ENCODE measurements at places on chromosomes 3 and 15. TPM values are rescaled to one million over a fixed set of nuclear protein-coding genes. Genes with fewer than 3 reads are reported as not detected.

DNA sequence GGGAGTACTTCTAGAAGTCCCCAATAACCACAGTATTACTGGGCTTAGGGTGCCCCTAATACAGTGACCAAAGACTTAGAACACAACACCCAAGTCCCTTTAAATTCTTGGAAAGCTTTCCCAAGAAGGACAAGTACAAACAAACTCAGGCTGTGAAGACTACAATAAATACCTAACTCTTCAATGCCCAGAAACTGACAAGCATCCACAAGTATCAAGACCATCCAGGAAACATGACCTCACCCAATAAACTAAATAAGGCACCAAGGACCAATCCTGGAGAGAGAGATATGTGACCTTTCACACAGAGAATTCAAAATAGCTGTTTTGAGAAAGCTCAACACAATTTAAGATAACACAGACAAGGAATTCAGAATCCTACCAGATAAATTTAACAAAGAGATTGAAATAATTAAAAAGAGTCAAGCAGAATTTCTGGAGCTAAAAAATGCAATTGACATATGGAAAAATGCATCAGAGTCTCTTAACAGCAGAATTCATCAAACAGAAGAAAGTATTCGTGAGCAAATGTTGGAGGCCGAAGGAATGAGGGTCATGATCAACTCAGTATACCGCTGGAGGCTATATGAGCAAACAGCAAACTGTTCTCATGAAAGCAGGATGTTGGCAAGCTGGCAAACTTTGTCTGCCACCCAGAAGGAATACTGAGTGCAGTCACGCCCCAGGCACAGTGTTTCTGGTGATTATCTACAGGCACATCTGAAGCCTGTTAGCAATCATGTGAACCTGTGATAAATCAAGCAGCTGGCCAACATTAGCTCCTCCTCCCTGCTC, 87.0 kb upstream of the NECTIN3 start:
- no peaks in the 10 kb centered on the region for H3K4me1 ChIP-seq
- H3K4me3 ChIP-seq = no peak overlapping the region
- no peaks in the 10 kb centered on the region for H3K27me3 ChIP-seq
- no peak for DNase-seq

GRCh38 chr3:126758026-126758425, 54.0 kb downstream of the CHCHD6 start:
- H3K4me1 ChIP-seq = peaks cover 16% of the 10 kb centered on the region
- no peak overlapping the region for H3K4me3 ChIP-seq
- H3K36me3 ChIP-seq = no peaks in the 10 kb centered on the region
- no peak overlapping the region for H3K27ac ChIP-seq
- no peaks in the 10 kb centered on the region for H3K27me3 ChIP-seq

GRCh38 chr3:197336348-197336747, 37.9 kb upstream of the DLG1 start:
- no peak overlapping the region for H3K27ac ChIP-seq
- H3K4me1 ChIP-seq = peaks cover 43% of the 10 kb centered on the region
- no peaks in the 10 kb centered on the region for H3K27me3 ChIP-seq
- no peaks in the 10 kb centered on the region for H3K36me3 ChIP-seq

DNA sequence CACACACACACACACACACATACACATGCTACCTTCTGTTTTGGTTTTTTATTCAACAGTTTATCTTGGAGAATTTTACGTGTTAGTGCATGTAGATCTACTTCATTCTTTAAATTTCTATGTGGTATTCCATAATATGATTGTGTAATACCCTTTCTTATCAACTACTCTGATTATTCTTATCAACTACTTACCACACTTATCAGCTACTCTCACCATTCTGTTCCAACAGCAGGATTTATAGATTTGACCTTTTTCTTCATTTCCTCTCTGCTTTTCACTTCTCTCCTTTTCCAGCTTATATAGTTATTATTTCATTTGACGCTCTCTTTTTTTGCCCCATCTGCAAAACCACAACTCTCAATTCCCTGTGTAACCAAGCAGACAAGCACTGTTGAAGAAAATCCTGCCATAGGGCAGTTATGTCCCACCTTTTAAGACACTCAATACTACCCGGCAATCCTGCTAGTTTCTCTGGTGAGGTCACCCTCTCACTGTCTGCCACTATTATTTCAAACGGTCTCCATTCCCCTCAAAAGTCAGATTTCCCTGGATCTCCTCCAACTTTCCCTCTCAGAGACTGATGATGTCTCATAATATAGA, 56.9 kb upstream of the SATB1 start:
- no peak overlapping the region for H3K4me3 ChIP-seq
- no peaks in the 10 kb centered on the region for H3K36me3 ChIP-seq
- no peak overlapping the region for H3K27ac ChIP-seq
- no peak for DNase-seq
- no peaks in the 10 kb centered on the region for H3K27me3 ChIP-seq

DNA sequence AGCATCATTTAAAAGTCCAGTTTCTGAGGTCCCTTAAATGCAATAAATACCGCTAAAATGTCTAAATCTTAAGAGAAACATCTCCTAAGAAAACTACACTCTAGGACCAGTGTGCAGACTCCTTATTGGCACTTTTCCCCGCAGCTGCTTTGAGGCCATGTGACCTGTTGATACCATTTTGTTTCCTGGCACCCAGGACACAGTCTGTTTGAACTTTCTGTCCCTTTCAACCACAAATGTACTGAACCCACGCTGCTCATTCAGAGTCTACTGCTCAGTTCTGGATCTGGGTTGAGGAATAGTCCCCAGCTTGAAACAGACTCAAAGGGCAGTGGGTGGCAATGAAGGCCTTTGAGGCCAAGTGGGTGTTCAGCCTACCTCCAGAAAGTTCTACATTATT, 17.1 kb downstream of the LDHAL6B start:
- H3K4me1 ChIP-seq = peaks cover 36% of the 10 kb centered on the region
- no peaks in the 10 kb centered on the region for H3K27me3 ChIP-seq
- H3K27ac ChIP-seq = no peak overlapping the region
- no peak overlapping the region for H3K4me3 ChIP-seq

NDUFB5 gene
- 181 TPM for total RNA-seq

ABCF3 gene
- total RNA-seq = 28.7 TPM

MESP1 gene
- total RNA-seq = not detected

- no peak overlapping the region for H3K27ac ChIP-seq
- H3K27me3 ChIP-seq = no peaks in the 10 kb centered on the region
- DNase-seq = no peak
- H3K4me1 ChIP-seq = no peaks in the 10 kb centered on the region
- no peak overlapping the region for H3K4me3 ChIP-seq
- no peaks in the 10 kb centered on the region for H3K36me3 ChIP-seq
Measured at GRCh38 chr3:17137321-17137826, 252.6 kb downstream of the PLCL2 start.

PODXL2 gene
- total RNA-seq = 0.94 TPM

DNA sequence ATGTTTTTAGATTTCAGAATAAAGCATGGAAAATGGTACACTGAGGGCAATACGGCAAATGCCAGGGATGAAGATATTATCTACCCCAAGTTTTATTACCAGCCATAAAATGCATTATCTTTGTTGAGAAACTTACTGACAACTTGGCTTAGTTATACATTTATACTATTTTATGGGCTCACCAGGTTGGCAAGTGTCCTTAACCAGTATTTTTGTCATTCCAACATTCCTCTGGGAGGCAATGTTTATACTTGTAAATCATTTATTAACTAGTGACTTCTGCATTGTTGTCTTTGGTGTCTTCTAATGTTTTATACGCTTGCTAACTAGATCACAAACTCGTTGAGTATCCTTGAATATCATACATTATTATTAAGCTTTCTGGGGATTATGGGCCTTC, 18.0 kb upstream of the ADGRG7 start:
- no peak for DNase-seq
- H3K27ac ChIP-seq = no peak overlapping the region
- no peak overlapping the region for H3K4me3 ChIP-seq
- H3K4me1 ChIP-seq = 0 out of 2 replicates have a peak, but pooled peaks cover 3% of the 10 kb centered on the region
- H3K36me3 ChIP-seq = no peaks in the 10 kb centered on the region

- no peaks in the 10 kb centered on the region for H3K36me3 ChIP-seq
- H3K4me1 ChIP-seq = no peaks in the 10 kb centered on the region
- no peaks in the 10 kb centered on the region for H3K27me3 ChIP-seq
- H3K4me3 ChIP-seq = no peak overlapping the region
Measured at GRCh38 chr3:115986555-115987207, 363.4 kb downstream of the GAP43 start.

MEGF11 gene
- total RNA-seq = 0.03 TPM

AGBL1 gene
- not detected for total RNA-seq

HGD gene
- total RNA-seq = not detected

LRRC49 gene
- 5.1 TPM for total RNA-seq

GRCh38 chr3:26625187-26625586, 2.6 kb downstream of the LRRC3B start:
- no peak for DNase-seq
- H3K27me3 ChIP-seq = no peaks in the 10 kb centered on the region
- no peaks in the 10 kb centered on the region for H3K36me3 ChIP-seq
- no peaks in the 10 kb centered on the region for H3K4me1 ChIP-seq

NOX5 gene
- not detected for total RNA-seq

- H3K4me1 ChIP-seq = no peaks in the 10 kb centered on the region
- H3K27ac ChIP-seq = no peak overlapping the region
- no peak overlapping the region for H3K4me3 ChIP-seq
- no peaks in the 10 kb centered on the region for H3K36me3 ChIP-seq
Measured at GRCh38 chr15:37619358-37620042, 314.9 kb upstream of the TMCO5A start.

- H3K27ac ChIP-seq = peak overlapping the region; percentile 90
- H3K27me3 ChIP-seq = no peaks in the 10 kb centered on the region
- H3K4me1 ChIP-seq = peaks cover 58% of the 10 kb centered on the region
- H3K36me3 ChIP-seq = peaks cover 2% of the 10 kb centered on the region
Measured at GRCh38 chr3:124832782-124833709, 54.1 kb downstream of the ITGB5 start.

MESP2 gene
- total RNA-seq = not detected

GRCh38 chr3:132262956-132263355, 54.3 kb upstream of the ACP3 start:
- H3K4me1 ChIP-seq = no peaks in the 10 kb centered on the region
- DNase-seq = no peak
- H3K4me3 ChIP-seq = no peak overlapping the region
- H3K27me3 ChIP-seq = no peaks in the 10 kb centered on the region
- H3K27ac ChIP-seq = no peak overlapping the region
- no peaks in the 10 kb centered on the region for H3K36me3 ChIP-seq

MON1A gene
- 7.6 TPM for total RNA-seq

GRCh38 chr3:59764171-59764570, 714.3 kb upstream of the CFAP20DC start:
- DNase-seq = no peak
- H3K27me3 ChIP-seq = no peaks in the 10 kb centered on the region

POPDC2 gene
- not detected for total RNA-seq

MINDY4B gene
- not detected for total RNA-seq

- peaks cover 34% of the 10 kb centered on the region for H3K4me1 ChIP-seq
- H3K27ac ChIP-seq = no peak overlapping the region
Measured at GRCh38 chr3:54951405-54951804, 23.5 kb upstream of the LRTM1 start.

Measured in SJSA1 (cell line).